NCI-H774 (cell line): ENCODE measurements at places on chromosomes 2 and 18.

GRCh38 chr2:169736902-169737301, 3.3 kb downstream of the KLHL23 start:
- DNase-seq = no peak

GRCh38 chr2:102806250-102806837, 44.5 kb downstream of the TMEM182 start:
- peak; percentile 28 for DNase-seq

DNA sequence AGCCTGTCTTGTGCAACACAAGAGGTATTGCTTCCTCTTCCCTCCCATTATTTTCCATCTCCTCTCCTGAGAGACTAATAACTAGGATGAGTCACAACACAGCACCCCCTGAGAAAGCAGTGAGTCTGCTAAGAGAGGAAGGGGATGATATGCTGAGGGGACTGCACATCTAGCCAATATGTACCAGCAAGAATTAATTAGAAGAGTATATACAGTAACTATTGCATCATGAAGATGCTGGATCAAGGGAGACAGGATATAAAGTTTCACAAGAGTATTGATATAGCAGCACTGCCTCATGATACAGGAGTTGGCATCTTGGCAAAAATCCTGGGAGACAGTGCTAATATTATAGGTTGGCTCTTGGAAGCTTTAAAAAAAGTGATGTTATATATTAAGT, 289.9 kb upstream of the RBMS1 start:
- DNase-seq = no peak

- no peak for DNase-seq
These were observed 86.4 kb downstream of the XRCC5 start for GRCh38 chr2:216195565-216196029.
